ENCODE measurements at places on chromosomes 4 and X. TPM values are rescaled to one million over a fixed set of nuclear protein-coding genes. Genes with fewer than 3 reads are reported as not detected.

The TMPRSS11D gene
- total RNA-seq = not detected

The MGARP gene
- total RNA-seq = not detected

The CT55 gene
- 7.1 TPM for total RNA-seq

The CFAP299 gene
- not detected for total RNA-seq

The PKD2 gene
- 33.0 TPM for total RNA-seq

The NAT8L gene
- 3.8 TPM for total RNA-seq

The NOX1 gene
- total RNA-seq = not detected

The WDR19 gene
- total RNA-seq = 20.5 TPM

DNA sequence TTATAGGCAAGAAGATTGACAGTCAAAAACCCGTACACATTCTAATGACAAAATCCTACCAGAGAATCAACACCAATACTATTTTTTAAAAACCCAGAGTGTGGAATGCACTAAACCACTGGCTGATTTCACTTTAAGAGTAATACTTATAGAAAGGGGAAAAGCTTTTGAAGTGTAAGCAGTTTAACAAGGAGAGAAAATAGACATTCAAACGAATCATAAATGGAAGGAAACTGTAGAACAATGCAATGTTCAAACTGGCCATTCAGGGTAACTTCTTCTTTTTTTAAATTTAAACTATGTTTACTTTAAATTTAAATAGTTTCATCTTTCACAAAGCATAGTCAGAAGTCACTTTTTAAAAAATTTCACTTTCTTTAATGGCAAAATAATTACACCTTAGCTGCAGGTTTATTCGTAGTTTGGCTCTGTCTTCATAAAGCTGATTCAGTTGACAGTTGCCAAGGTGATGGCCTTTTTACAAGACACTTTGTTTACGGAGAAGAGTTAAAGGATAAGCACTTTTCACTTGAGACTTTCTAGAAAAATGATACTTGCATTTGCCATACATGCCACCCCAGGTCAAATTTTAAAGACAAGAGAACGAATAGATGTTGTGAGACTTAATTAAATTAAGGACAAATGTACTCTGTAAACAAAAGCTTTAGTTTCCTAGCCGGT lies 82.4 kb upstream of the KLF3 start:
- no peak for DNase-seq

DNA sequence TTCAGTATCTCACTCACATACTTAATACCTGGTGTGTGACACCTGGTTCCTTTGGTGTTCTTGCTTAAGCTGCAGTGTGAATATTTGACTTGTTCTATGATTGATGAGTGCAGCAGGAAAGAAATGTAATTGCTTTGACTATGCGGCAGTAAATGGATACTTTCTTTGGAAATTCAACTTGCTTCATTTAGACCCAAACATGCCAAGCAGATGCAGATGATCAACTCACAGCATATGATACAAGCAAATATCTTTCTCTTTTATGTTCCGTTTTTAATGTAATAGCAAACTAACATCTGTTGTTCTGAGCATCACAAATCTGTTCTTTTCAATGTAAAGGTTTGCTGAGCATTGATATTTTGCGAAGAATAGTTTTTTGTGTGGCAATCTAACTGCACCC lies 549.5 kb downstream of the C4orf33 start:
- no peak for DNase-seq

- DNase-seq = no peak
Observed at GRCh38 chr4:69122476-69122875, 26.2 kb downstream of the UGT2B7 start.

DNA sequence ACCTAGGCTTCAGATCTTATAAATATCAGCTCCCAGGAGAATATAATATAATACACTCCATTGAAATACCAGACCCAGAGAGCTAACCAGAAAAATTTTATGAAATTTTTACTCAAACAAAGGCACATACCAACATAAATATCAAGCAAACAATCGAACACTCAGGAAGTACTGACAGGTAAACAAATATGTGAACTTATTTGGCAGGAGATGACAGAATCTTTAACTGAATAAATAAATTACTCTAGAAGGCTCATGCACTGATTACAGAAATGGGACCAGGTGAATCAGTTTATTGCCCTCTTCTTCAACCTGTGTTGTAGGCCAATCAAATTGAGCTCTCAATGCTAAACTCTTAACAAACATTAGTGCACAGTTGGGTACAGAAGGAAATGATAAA lies 225.2 kb upstream of the PABPC4L start:
- no peak for DNase-seq

- no peak for DNase-seq
Observed at GRCh38 chr4:7933651-7934510, 5.8 kb downstream of the AFAP1 start.

DNA sequence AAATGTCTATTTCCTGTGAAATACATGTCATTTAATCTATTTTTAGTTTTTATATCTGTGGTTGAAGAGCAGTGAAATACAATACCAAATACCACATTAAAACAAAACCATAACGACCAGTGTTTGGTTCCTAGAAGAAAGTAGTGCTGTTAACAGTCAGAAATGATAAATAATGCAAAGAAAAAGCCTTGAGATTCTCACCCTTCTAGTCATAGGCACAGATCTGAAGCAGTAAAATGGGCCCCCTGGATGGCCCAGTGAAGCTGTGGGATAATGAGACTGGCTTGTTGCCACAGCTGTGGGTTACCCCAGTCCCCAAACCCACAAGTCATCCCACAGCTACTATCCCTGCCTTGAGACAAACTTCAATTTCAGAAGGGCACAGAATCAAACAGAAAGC lies 137.3 kb upstream of the RPL34 start:
- no peak for DNase-seq

GRCh38 chr4:88613417-88613875 lies 21.2 kb downstream of the HERC3 start:
- no peak for DNase-seq

DNA sequence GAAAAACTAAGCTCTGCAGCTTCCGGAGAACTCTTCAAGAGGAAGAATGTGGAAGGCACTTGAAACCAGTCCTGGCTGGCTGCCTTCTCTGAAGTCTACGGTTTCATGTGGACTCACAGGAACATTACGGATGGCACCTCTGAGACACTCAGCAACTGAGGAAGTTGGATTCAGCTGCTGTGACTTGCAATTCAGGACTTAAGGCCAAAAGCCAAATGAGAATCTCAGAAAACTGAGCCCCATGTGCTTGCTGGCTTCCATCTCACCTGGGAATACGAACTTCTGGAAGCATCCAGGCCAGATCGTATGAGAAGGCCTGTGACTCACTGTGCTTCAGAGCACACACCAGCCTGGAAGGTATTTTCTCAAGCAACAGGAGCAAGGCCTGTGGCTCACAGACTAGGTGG lies 107.8 kb upstream of the GPC4 start:
- no peak for DNase-seq

DNA sequence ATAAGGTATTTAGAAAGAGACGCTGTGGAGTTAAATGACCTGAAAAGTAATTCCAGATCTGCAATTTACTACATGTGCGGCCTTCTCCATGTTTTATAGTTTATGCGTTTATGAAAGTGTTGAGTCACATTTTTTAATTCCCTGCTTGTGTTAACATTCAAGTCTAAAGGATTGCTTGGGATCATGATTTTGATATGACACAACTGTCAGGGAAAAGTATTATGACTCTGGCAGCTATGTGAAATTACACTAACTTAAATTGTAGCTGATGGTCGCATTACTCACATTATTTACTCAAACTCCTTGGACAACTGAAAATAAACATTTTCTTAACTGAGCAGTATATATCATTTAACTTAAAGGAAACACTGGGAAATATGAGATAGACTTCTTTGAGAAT lies 14.3 kb upstream of the GABRB1 start:
- DNase-seq = no peak

GRCh38 chr4:70225824-70226223 lies at the start of gene FDCSP:
Gene FDCSP, plus strand, starts transcription at chr4:70226124. Its CDS starts 5,071 bp downstream, at chr4:70231195.
- no peak for DNase-seq

GRCh38 chr4:37953620-37954293 lies 6.4 kb upstream of the PTTG2 start:
- no peak for DNase-seq
